ENCODE measurements at places on chromosomes 7 and 10.

GRCh38 chr7:55775051-55775420, 87.5 kb downstream of the SEPTIN14 start:
- no peak for DNase-seq

- DNase-seq = no peak
These were observed 105.6 kb downstream of the ZNF22 start for GRCh38 chr10:45106236-45106856.

- DNase-seq = no peak
These were observed 58.3 kb upstream of the SHH start for GRCh38 chr7:155870334-155871180.

GRCh38 chr10:60491162-60491561, 101.5 kb upstream of the ANK3 start:
- DNase-seq = no peak

GRCh38 chr10:123044391-123044790, 35.6 kb downstream of the ACADSB start:
- DNase-seq = no peak

DNA sequence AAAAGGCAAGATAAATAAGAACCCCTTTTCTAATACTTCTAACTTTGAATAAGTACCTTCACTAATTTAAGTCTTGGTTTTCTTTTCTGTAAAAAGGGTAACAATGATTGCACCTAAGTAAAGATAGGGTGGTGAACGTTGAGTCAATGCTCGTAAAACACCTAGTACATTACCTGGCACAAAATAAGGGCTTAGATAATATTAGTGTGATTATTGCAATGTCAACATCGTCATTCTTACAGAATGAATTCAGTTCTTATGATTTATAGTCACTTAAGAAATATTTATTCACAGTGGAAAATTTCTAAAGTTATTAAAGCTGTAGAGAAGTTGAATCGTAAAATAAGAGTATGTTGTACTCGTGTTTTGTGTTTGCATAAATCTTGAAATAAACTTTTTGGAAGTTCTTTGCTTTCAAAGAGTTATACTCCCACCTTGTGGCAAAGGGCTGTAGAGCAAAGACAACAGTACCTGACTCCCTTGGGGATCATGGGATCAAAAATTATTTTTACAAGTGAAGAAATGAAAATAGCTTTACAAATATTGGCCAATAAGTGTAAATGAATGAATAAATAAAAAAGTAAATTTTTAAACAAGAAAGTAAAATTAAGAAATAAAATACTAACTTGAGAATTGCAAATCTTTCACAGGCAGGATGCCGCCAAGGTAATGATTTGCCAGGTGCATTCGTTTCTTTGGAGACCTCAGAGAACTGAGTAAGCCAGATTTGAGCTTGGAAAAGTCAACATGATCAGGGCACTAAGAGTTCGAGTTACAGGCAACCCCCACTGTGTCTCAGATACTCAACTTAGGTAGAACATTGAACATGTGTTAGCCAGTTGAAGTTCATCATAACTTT, 285.8 kb upstream of the CACNA2D1 start:
- DNase-seq = no peak

DNA sequence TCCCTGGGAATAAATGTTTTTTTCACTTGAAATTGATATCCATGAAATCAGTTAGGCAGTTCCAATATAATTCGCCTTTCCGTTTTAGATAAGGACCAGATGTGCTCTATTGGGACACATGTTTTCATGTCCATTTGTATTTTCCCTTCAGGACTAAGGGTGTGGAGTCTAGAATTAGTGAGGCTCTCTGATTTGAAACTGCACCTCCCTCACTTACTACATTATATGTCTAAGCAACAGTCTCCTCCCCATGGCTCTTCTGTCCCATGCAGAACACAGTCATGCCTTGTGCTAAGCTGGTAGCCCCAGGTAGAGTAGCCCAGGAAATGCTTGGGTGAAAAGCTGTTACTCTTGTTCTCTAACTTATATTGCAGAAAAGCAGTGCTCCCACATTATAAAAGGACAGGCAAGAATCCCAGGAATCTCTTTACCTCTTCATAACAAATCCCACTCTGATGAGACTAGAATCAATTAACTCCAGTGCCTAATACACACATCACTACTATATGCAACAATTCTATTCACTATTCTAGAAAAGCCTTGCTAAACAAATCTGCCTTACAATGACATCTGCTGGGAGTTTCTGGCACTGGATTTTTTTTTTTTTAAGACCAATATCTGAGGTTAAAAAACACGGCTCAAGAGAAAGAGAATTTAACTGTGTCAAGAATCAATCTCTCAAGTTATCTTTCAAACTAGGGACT, 293.9 kb downstream of the SNX13 start:
- no peak for DNase-seq

GRCh38 chr7:17946591-17946990, 6.3 kb upstream of the SNX13 start:
- no peak for DNase-seq

DNA sequence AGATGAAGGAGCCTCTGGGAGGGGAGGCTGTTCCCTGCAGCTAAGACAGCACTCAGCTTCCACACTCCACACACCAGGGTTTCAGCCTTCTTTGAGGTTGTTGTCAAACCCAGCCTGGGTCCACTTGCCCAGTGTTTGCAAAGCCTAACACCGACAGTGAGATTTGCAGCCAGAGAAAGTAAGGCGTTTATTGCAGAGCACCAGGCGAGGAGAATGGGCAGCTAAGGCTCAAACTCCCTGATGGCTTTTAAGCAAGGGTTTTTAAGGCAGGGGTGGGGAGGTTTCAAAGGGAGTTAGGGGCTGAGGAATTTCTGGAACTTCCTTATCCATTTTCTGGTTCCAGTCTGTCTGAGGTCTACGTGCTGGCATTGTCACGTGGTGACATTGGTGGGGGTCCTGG, 4.7 kb upstream of the ZNF775 start:
- no peak for DNase-seq
